ENCODE measurements at places on chromosomes 1 and 21.

GRCh38 chr1:187725216-187725615 lies 896.5 kb downstream of the PLA2G4A start:
- DNase-seq: no peak

GRCh38 chr1:197917805-197918651 lies 856 bp downstream of the LHX9 start:
- no peak for DNase-seq

- no peak for DNase-seq
Observed at GRCh38 chr1:154170547-154171222, 15.8 kb upstream of the NUP210L start.

- DNase-seq: peak; percentile 31
Observed at GRCh38 chr1:240946926-240947325, 335.0 kb upstream of the GREM2 start.

- DNase-seq: no peak
Observed at GRCh38 chr1:169161496-169162194, 55.2 kb downstream of the ATP1B1 start.
